Central memory CD8-positive, alpha-beta T cell (primary cell): ENCODE measurements at places on chromosomes 1 and 21.

- no peaks in the 10 kb centered on the region for H3K36me3 ChIP-seq
- H3K4me1 ChIP-seq = no peaks in the 10 kb centered on the region
- H3K4me3 ChIP-seq = no peak overlapping the region
- no peak for DNase-seq
These were observed 1583.8 kb downstream of the NCAM2 start for GRCh38 chr21:22582026-22582425.

GRCh38 chr1:91349524-91349923, 55.1 kb downstream of the HFM1 start:
- H3K27ac ChIP-seq = no peak overlapping the region
- no peaks in the 10 kb centered on the region for H3K4me1 ChIP-seq
- H3K4me3 ChIP-seq = no peak overlapping the region
- peaks cover 2% of the 10 kb centered on the region for H3K36me3 ChIP-seq
- H3K27me3 ChIP-seq = peaks cover 33% of the 10 kb centered on the region

DNA sequence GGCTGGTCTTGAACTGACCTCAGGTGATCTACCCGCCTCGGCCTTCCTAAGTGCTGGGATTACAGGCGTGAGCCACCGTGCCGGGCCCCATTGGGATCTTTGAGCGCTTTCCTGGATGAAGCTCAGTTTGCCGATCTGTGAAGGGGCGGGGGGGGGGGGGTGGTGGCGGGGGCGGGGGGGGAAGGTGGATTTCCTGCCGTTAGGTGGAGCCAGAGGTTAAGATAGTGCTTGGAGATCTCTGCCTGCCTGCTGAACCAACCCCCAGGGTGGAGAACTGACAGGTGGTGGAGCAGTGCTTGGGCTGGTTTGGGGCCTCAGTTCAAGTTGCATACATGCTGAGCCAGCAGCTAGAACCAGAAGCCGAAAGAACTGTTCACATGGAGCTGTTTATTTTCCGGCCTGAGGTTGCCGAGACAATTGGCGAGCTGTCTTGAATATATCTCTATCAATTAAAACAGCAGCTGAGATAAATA, 1.7 kb downstream of the TMCC2 start:
- H3K27ac ChIP-seq = peak overlapping the region; percentile 49
- H3K27me3 ChIP-seq = no peaks in the 10 kb centered on the region
- peaks cover 4% of the 10 kb centered on the region for H3K36me3 ChIP-seq
- peaks cover 27% of the 10 kb centered on the region for H3K4me1 ChIP-seq
- H3K4me3 ChIP-seq = peak overlapping the region; percentile 84
- DNase-seq = peak; percentile 44

GRCh38 chr1:194117582-194117981, 931.2 kb upstream of the B3GALT2 start:
- no peaks in the 10 kb centered on the region for H3K27me3 ChIP-seq
- H3K36me3 ChIP-seq = no peaks in the 10 kb centered on the region
- H3K4me1 ChIP-seq = no peaks in the 10 kb centered on the region
- no peak overlapping the region for H3K27ac ChIP-seq

DNA sequence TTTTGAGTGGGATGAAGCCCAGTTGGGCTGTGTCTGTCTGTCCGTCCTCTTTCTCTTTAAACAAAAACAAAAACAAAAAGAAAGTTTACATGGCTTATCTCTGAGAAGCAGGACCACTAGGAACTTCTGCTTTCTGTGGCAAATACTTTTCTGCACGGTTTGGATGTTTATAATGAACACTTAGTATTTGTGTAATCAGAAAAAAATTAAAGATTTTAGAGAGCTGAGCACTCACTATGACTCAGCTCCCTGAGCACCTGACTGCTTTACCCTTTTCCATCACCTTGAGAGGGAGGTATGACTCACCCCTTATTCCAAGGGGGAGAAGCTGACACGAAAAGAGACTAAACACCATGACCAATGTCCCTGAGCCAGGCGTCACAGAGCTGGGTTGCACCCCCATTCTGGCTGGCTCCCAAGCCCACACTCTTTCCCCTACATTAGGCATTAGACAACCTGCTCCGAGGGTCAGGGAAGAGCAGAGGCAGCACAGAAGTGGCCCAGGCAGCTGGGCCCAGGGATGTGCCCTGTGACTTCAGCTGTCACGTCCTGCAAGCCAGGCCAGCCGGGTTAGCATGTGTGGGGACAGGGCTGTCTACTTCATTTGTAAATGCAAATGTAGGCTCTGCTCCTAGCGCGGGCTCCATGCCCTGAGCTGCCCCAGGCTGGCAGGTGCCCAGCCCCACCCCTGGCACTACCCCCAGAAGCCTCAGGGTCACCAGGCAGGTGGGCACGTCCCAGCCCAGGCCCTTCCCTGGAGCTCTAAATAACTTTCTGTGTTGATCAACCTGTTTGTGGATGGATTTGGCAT, 30.4 kb downstream of the RAP1GAP start:
- peaks cover 60% of the 10 kb centered on the region for H3K27me3 ChIP-seq
- no peak for DNase-seq
- no peak overlapping the region for H3K27ac ChIP-seq
- no peaks in the 10 kb centered on the region for H3K36me3 ChIP-seq
- H3K4me1 ChIP-seq = no peaks in the 10 kb centered on the region

- DNase-seq = no peak
- peaks cover 3% of the 10 kb centered on the region for H3K36me3 ChIP-seq
- H3K4me3 ChIP-seq = no peak overlapping the region
- H3K4me1 ChIP-seq = peaks cover 6% of the 10 kb centered on the region
These were observed 70.0 kb upstream of the ETS2 start for GRCh38 chr21:38735626-38736206.

DNA sequence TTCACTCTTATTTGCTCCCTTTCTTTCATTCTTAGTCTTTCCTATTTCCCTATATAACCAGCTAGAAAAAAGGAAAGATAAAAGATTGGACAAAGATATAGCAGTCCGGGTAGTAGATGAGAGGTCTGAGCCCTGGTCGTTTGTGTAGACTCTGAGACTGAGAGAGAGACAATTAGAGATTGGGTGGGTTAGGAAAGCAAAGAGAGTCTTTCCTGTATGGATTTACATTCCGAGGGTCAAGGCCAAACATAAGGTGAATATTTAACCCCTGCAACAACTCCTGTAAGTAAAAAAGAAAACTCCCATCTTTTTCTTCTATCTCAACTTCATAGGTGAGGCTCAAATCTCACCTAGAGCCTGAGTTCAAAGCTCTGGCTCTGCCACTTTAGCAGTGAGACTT, 218.0 kb upstream of the FGGY start:
- peaks cover 6% of the 10 kb centered on the region for H3K4me1 ChIP-seq
- no peak for DNase-seq
- H3K27ac ChIP-seq = no peak overlapping the region
- peaks cover under 1% of the 10 kb centered on the region for H3K36me3 ChIP-seq
- no peaks in the 10 kb centered on the region for H3K27me3 ChIP-seq

DNA sequence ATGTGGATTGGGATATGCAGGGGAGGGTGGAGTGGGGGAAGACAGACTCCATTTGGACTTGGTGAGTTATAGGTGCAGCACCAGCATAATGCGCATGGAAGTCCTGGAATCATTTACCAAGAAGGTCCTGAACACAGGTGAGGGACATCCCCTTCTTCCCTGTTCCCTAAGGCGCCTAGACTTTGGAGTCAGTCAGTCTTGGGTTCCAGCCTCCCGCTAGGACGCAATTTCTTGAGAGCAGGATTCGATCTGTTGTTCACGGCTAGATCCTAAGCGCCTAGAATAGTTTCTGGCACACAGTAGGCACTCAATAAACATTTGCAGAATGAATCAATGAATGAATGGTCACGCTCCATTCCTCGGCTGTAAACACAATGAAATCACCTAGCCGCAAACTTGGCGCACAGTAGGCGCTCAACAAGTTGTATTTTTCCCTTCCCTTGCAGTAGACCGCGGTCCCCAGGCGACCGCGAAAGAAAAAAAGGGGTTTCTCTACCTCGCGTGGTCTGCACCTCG, 1.0 kb upstream of the AK4 start:
- DNase-seq = no peak
- H3K27me3 ChIP-seq = peaks cover 75% of the 10 kb centered on the region
- H3K4me1 ChIP-seq = no peaks in the 10 kb centered on the region
- no peaks in the 10 kb centered on the region for H3K36me3 ChIP-seq
- H3K4me3 ChIP-seq = peak overlapping the region; percentile 74

GRCh38 chr1:5220421-5220820, 566.0 kb downstream of the AJAP1 start:
- no peaks in the 10 kb centered on the region for H3K36me3 ChIP-seq
- no peaks in the 10 kb centered on the region for H3K4me1 ChIP-seq
- no peak overlapping the region for H3K4me3 ChIP-seq
- no peak for DNase-seq
- no peak overlapping the region for H3K27ac ChIP-seq

DNA sequence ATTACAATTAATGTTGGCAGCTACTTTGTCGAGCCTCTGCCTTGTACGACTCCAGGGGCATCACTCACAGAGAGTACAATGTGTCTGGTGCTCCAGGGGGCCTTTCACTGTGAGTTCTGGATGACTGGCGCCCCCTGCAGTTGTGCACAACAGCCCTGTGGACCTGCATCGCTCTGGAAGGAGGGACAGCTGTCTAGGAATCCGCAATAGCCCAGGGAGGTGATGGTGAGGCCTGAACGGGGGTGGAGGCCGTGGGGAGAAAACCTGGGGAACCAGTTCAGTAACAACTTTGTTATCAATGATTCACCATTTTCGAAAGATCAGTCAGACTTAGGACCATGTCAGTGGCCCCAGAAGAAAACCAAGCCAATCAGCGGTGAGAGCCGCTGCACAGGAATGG, 189.1 kb downstream of the KAZN start:
- no peak overlapping the region for H3K4me3 ChIP-seq
- no peaks in the 10 kb centered on the region for H3K36me3 ChIP-seq
- H3K27me3 ChIP-seq = peaks cover 12% of the 10 kb centered on the region
- H3K27ac ChIP-seq = no peak overlapping the region
- no peak for DNase-seq
- H3K4me1 ChIP-seq = no peaks in the 10 kb centered on the region

- H3K4me1 ChIP-seq = no peaks in the 10 kb centered on the region
- no peaks in the 10 kb centered on the region for H3K27me3 ChIP-seq
- no peak for DNase-seq
- H3K4me3 ChIP-seq = no peak overlapping the region
These were observed 270.6 kb upstream of the VAMP3 start for GRCh38 chr1:7500381-7501083.

DNA sequence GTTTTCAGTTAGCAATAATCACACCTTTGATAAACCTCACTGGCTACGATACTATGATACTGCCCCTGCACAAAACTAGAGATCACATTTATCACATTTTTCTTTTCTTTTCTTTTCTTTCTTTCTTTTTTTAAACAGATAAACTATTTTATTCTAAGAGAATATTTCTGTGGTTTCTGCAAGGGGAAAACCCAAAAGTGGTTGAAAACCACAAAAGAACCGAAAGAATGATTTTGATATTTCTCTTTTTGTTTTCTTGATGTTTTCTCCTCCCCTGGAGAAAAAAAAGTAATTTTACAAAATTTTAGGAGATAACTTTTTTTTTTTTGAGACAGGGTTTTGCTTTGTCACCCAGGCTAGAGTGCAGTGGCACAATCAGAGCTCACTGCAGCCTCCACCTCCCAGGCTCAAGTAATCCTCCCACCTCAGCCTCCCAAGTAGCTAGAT, 18.4 kb upstream of the FRRS1 start:
- DNase-seq = no peak
- peaks cover 5% of the 10 kb centered on the region for H3K4me1 ChIP-seq
- no peak overlapping the region for H3K4me3 ChIP-seq
- no peaks in the 10 kb centered on the region for H3K36me3 ChIP-seq
- H3K27ac ChIP-seq = no peak overlapping the region

DNA sequence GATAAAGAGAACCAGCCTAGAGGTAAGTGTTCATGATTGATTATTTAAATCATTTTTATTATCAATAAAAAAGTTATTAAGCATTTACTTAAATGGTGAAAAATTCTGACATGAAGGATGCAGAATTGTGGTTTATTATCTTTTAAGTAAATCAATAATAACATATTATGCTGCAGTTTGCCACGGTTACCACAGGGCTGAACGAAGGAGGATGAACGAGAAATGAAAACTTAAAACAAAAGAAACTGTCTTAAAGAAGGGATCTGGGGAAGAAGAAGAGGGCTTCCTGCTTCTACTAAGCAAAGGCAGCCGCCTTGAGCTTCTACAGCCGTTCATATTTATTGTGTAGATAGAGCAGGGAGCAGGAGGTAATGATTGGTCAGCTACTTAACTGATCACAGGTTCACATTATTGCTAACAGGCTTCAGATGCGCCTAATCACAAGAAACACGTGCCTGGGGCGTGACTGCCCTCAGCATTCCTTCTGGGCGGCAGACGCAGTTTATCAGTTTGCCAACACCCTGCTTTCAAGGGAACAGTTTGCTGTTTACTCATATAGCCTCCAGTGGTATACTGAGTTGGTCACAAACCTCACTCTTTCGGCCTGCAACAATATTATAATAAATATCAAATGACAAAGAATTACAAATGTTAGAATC, 5.8 kb upstream of the FNBP1L start:
- no peak overlapping the region for H3K4me3 ChIP-seq
- peaks cover 6% of the 10 kb centered on the region for H3K4me1 ChIP-seq
- no peak for DNase-seq
- H3K27ac ChIP-seq = no peak overlapping the region
